ENCODE measurements at places on chromosomes 6 and 20.

GRCh38 chr6:18289283-18289682, 25.0 kb upstream of the DEK start:
- DNase-seq = no peak

DNA sequence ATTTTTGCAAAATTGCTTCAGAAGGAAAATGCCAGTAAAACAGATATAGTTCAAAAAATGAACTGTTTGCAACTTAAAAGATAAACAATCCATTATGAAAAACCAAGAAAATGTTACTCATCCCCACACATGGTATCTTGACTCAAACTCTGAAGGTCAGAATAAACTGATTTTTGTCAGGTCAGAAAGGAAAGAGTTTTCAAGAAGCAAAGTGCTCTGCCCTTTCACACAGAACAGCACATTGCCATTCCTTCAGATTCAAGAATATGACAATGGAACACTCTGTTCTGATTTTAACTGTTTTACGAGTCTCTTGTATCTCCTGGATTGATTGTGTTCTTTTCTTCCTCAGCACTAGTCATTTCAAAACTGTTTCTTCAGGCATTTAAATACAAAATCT, 33.8 kb upstream of the NT5E start:
- DNase-seq = peak; percentile 37

- no peak for DNase-seq
Measured at GRCh38 chr6:144087789-144088426, 7.5 kb downstream of the SF3B5 start.

GRCh38 chr6:21601339-21601923, 7.9 kb downstream of the SOX4 start:
- no peak for DNase-seq

GRCh38 chr20:23122321-23122720, 36.2 kb upstream of the CD93 start:
- no peak for DNase-seq

- no peak for DNase-seq
Measured at GRCh38 chr6:103236923-103237322, 1622.8 kb downstream of the HACE1 start.

- DNase-seq = peak; percentile 91
Measured at GRCh38 chr20:46959081-46959692, 64.5 kb downstream of the EYA2 start.

- DNase-seq = no peak
Measured at GRCh38 chr6:35063701-35064280, 77.3 kb downstream of the TCP11 start.

GRCh38 chr6:35352735-35353134, 10.4 kb downstream of the PPARD start:
- DNase-seq = no peak

DNA sequence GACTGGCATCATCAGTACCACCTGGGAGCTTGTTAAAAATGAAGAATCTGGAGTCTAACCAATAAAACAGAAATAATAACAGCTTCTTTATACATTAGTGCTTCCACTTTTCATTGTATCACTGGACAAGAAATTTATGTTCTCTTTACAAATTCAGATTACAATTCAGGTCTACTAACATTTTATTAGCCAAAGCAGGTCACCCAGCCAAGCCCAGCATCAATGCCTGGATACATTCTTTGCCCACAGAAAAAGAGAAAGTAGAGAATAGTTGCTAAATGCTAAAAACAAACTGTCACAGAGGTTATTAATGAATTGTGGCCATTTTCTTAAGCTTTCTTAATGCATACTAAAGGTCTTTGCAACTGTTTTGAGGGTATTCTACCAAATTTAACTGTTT, 458.3 kb downstream of the BTBD3 start:
- DNase-seq = no peak

DNA sequence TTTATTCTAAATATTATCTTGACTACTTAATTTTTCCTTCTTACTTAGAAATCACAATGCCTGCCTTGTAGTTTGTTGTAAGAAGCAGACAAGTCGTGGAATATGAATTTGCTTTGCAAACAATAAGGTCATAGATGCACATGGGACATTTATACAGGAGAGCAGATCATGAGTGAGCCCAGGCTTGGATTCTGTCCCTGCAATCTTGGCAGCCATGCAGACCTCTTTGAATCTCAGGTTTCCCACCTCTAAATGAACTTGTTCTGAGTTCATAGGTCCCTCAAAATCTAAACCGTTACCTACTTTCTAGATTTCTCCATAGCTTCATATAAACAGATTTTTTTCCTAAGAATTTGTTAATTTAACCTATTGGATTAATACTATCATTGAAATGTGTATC, 19.5 kb downstream of the KIAA0408 start:
- DNase-seq = no peak

DNA sequence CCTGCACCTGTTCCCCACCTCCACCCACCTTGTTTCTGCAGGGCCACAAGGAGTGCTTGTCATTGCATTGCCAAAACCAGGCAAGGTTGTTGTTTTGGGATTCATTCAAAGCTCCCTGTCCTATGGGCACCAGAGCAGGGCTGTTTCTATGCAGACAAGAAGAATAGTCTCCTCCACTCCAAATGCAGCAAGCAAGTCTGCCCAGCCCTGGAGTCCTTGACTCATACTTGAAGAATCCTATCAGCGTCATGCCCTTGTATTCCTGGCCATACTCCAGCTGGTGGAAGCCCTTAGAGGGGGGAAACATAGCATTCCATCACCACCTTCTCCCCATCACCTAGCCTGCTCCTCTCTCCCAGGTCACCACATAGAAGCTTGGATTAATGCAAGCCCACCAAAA, 145.3 kb upstream of the ECI2 start:
- peak; percentile 51 for DNase-seq

DNA sequence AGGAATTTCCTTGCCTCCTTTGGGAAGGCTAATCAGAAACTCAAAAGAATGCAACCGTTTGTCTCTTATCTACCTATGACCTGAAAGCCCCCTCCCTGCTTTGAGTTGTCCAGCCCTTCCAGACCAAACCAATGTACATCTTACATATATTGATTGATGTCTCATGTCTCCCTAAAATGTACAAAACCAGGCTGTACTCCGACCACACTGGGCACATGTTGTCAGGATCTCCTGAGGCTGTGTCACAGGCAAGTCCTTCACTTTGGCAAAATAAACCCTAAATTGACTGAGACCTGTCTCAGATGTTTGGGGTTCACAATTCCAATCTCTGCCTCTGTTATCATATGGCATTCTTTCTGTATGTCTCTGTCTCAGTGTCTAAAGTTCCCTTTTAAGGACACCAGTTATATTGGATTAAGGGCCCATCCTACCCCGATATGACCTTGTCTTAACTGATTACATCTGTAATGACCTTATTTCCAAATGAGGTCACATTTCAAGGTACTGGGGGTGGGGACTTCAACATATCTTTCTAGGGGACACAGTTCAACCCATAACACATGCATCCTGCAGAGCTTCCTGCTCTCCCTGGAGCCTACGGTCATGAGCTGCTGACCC, 513.5 kb upstream of the JARID2 start:
- DNase-seq = no peak

DNA sequence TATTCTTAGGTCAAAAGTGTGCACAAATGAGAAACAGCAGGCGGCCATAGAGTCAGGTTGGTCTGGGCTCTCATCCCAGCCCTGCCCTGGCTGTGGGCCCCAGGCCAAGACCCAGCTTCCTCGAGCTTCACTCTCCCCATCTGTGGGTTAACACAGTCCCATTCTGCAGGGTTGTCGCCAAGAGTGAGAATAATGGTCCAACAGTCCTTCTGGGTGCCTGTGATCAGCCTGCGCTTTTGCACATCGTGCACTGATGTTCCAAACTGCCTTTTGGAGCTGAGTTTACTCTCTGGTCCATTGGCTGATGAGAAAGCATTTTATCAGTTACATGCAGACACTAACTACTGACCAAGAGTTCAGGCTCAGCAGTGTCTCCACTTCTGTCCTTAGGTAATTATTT, 82.6 kb downstream of the INSM1 start:
- DNase-seq = no peak

GRCh38 chr20:57791966-57792365, 82.2 kb upstream of the PMEPA1 start:
- no peak for DNase-seq

GRCh38 chr20:6824401-6824800, 56.9 kb downstream of the BMP2 start:
- no peak for DNase-seq

- peak; percentile 97 for DNase-seq
Measured at GRCh38 chr20:23161968-23162696, 76.0 kb upstream of the CD93 start.

DNA sequence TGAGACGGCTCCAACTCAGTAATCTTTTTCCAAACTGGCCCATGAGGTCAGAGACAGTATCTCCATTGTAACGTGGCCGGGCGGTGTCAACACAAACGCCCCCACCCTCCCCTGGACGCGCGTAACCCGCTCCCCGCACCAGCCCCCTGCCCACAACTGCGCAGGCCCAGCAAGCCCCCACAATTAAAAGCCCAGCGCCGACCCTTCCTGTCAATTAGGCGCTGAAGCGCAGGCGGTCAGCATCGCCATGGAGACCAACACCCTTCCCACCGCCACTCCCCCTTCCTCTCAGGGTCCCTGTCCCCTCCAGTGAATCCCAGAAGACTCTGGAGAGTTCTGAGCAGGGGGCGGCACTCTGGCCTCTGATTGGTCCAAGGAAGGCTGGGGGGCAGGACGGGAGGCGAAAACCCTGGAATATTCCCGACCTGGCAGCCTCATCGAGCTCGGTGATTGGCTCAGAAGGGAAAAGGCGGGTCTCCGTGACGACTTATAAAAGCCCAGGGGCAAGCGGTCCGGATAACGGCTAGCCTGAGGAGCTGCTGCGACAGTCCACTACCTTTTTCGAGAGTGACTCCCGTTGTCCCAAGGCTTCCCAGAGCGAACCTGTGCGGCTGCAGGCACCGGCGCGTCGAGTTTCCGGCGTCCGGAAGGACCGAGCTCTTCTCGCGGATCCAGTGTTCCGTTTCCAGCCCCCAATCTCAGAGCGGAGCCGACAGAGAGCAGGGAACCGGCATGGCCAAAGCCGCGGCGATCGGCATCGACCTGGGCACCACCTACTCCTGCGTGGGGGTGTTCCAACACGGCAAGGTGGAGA, at the start of the genes HSPA1A and HSPA1L:
Gene HSPA1A (plus strand): TSS at position 519 of the 814 bp plus-strand sequence. CDS start 214 bp downstream, at position 733.
Gene HSPA1L (minus strand): TSS at position 259 of the 814 bp plus-strand sequence. CDS start 3,311 bp downstream, outside the sequence.
- peak; percentile 80 for DNase-seq
